ENCODE measurements at places on chromosomes 3 and 15.
A peak's percentile ranks its signal among the peaks of the same experiment; 100 is the strongest.

GRCh38 chr3:81164806-81165205, 596.6 kb downstream of the GBE1 start:
- DNase-seq = no peak

GRCh38 chr15:91694831-91695210, 158.7 kb upstream of the SLCO3A1 start:
- peak; percentile 18 for DNase-seq

GRCh38 chr3:50275141-50275995, 3.5 kb upstream of the LSMEM2 start:
- no peak for DNase-seq

GRCh38 chr15:73624530-73624929, 8.7 kb downstream of the NPTN start:
- DNase-seq = no peak

DNA sequence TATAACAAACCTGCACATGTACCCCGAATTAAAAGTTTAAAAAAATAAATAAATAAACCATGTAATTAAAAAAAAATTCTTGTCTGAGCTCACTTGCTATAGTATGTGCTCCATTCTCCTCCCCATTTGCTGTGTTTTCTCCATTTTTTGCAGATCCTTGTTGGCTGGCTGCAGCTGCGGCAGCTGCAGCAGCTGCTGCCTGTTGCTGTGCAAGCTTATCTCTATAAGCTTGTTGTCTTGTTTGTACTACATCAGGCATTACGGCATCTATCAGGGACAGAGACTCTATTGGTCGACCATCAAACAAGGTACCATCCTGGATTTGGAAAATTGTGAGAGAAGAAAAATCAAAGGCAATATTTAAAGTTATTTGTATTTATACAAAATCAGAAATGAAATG, 145.9 kb downstream of the TBL1XR1 start:
- DNase-seq = no peak

GRCh38 chr3:196198771-196199753, 12.1 kb downstream of the ZDHHC19 start:
- DNase-seq = no peak

Measured in urothelium cell line (cell line).